ENCODE measurements at places on chromosomes 5 and 9. TPM values are rescaled to one million over a fixed set of nuclear protein-coding genes. Genes with fewer than 3 reads are reported as not detected.

GRCh38 chr5:84202136-84202535 lies 182.5 kb downstream of the EDIL3 start:
- DNase-seq = no peak

- no peak for DNase-seq
Observed at GRCh38 chr9:92747459-92748232, 17.0 kb downstream of the BICD2 start.

- no peak for DNase-seq
Observed at GRCh38 chr5:8505196-8505595, 636.2 kb downstream of the MTRR start.

- no peak for DNase-seq
Observed at GRCh38 chr9:126959336-126959735, 44.8 kb downstream of the RALGPS1 start.

The PCDHGA8 gene
- 0.29 TPM for polyA plus RNA-seq

The NINJ1 gene
- 40.2 TPM for polyA plus RNA-seq

DNA sequence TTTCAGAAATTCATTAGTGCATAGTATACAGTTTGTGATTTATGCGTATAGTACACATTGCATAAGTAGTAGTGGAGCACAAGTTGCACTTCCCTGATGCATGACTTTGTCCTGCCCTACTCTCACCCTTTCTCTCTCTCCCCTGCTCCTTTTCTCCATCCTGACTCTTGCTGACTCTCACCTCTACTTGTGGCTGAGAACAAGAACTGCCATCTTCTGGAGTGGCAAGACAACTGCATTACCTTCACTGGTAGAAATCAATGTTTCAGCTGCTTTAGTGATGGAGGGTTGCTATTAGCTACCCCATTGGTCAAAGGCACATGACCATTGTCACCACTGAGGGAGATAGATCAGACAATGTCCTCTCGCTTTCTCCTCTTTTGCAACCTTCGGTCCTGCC lies 26.9 kb downstream of the SPEF2 start:
- DNase-seq = no peak

DNA sequence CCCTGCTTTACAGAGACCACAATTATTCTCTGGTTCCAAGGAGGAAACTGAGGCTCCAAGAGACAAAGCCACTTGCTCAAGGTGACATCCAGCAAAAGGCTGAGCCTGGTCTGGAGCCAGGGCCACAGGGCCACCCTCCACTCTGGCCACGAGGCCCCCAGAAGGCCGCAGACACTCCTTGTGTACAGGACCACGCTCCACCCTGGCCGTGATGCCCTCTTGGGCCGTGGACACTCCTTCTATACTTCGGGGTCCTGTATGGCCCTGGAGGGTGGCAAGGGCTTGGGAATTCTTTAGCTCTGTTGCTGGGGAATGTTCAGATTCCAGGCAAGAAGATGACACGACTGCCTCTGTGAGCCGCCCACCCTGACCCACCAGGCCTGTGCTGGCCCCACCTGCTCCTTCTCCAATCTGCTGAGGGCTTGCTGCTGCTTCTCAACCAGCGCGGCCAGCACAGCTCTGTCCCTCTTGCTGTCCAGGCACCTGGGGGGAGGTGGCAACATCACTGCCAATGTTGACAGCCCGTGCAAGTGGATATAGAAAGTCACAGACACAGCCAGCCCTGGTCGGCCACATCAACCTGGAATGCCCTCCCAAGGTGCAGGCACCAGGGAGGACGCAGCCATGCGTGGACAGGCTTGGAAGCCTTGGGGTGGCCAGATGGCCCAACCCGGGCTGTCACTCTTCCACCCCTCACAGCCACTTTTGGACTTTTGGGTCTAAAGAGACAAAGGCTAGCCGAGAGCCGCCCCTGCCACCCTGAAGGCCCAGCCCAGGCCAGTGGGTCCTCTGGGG lies 20.1 kb upstream of the QSOX2 start:
- no peak for DNase-seq

DNA sequence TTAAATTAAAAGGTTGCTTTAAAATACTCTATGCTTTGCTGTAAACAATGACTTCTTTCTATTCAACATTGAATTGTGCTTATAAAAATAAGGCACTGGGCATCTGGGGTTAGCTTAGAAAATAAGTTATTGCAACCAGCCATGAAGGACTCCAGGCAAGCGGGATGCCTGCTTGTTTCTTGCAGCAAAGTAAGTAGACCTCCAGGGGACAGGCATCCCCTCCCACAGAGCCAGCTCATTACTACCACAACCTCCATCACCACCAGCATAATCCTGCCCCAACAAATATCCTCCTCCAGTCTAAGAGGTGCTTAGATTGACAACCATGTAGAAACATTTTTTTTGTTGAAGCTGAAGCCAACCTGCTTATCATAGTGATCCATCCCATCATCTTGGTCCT lies 190.4 kb downstream of the TARS1 start:
- no peak for DNase-seq

DNA sequence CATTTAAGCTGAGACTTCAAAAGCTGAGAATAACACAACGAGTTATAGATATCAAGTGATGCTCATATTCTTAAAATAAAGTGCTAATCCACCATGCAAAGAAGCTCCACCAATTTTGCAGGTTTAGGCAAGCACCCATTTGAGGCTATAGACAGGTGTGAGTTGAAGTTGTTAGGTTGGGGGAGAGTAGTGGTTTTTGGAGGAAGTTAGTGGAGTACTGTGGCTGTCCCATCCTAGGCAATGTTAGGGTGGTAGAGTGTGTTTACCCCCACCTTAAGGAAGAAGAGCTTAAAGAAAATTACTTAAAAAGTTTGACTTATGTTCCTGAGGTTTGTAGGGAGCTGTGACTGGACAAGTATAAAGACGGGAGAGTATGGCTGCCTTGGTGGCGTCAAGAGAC lies 98.9 kb upstream of the MAN2A1 start:
- DNase-seq = no peak

DNA sequence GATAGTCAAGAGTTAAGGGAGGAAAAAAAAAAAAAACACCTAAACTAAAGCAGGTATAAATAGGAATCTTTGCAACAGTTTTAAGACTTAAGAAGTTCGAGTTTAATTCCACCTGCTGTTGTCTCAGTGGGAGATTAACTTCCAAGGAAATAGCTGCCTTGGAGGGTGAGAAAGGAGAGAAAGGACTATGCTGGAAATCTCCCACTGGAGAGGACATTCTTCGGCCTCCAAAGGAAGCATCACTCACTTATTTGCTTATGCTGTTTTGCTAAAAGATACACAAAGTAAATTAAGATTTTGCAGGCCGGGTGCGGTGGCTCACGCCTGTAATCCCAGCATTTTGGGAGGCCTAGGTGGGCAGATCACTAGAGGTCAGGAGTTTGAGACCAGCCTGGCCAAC lies 317.9 kb upstream of the MPDZ start:
- no peak for DNase-seq

DNA sequence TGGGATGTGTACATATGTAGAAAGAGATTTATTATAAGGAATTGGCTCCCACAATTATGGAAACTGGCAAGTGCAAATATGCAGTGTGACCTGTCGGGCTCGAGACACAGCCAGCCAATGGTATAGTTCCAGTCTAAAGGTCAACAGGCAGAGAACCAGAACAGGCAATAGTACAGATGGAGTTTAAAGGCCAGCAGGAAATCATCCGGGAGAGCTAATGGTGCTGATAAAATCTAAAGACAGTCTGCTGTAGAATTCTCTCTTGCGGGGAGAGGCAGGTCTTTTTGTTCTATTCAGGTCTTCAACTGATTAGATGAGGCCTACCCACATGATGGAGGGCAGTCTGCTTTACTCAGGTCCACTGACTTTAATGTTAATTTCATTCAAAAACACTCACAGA lies 21.8 kb downstream of the ANKRD31 start:
- DNase-seq = no peak

DNA sequence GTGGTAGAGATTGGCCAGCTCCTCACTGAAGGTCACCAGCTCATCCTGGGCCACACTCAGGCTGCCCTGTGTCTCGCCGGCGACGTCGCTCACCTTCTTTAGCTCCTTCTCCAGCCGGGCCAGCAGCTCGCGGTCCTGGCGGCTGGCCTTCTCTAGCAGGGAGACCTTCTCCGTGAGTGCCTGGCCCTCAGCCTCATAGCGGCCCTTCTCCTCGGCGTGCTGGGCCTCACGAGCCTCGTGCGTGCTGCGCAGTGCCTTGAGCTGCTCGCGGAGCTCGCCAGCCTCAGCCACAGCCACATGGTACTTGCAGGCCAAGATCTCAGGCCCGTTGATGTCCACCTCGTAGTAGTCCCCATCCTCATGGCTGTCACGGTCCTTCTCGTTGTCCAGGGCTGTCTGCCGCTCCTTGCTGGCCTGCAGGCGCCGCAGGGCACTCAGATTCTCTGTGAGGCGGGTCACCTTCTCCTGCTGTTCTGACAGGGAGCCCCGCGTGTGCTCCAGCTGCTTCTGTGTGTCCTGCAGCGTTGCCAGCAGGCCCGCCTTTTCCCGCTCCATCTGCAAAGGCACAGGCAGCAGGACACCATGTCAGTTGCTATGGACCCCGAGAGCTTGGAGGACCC lies 45.5 kb downstream of the BICD2 start:
- no peak for DNase-seq

The FAM151B gene
- 2.3 TPM for polyA plus RNA-seq

The OTP gene
- polyA plus RNA-seq = not detected

DNA sequence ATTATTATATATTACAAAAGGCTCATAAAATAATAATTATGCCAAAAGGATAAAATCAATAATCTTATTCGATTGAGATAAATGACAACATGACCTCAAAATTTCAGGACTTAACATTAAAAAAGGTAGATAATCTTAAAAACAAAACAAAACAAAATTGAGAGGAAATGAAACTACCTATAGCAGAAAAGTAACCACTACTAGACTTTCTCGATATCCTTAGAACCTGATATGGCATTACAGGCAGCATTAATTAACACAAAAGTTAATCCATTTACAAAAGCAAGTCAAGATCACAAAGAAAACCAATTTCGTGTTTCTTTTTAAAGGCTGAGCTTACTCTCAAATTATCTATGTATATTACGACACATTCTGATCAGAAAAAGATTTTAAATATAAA lies 29.9 kb downstream of the TMEM161B start:
- no peak for DNase-seq

DNA sequence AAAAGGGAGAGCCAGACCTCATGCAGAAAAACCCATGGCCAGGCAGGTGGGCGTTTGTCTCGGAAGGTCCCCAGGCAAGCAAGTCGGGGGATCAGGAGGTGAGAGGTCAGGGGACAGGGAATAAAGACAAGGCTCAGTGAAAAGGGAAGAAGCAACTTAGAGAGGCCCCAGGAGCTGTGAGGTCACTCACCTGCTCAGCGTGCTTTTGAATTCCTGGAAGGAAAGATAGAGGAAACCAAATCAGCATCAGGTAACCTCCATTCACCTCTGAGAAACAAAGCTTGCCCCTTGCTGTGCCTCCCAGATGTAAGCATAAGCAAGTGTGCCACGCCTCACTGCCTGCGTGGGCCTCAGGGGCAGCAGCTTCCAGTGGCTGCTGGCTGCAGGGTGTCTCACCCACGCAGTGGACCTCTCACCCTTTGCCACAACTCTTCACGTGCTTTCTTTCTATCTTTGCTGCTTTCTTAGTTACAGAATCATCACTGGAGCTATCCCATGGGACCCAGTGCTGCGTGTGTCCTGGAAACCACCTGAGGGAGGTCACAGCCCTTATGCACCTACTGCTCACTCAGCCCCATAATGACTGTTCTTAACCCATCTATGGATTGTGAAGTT lies 6.0 kb downstream of the TRIM7 start:
- DNase-seq = no peak

- no peak for DNase-seq
Observed at GRCh38 chr5:150485693-150486401, 22.1 kb upstream of the NDST1 start.

The ARHGEF28 gene
- polyA plus RNA-seq = 53.2 TPM

DNA sequence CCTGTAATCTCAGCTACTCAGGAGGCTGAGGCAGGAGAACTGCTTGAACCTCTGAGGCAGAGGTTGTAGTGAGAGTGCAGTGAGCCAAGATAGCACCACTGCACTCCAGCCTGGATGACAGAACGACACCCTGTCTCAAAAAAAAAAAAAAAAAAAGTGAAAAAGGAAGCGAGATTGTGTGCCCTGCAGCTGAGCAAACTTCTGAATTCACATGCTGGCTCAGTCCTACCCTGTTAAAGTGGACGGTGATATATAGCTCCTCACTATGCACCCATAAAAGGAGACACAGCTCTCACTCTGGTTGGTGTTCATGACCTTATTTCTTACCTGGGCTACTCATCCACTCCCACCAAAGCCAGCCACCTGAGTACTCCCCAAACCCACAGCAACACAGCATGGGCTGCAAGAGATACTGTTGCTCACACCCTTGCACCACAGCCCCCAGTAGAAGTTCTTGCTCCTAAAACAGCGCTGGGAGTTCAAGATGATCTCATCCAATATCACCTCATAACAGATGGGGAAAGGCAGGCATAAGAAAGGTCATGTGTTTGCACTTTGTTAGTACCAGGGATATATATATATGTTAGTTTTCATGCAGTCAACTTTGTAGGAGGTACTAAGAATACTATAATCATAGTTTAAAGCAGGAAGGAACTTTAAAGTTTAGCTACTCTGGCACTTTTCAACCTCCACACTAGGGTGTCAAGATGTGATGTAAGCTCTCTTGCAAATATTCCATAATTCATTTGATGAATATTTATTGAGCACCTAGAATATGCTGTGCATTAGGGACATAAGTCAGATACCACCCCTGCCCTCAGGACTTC lies 4.0 kb downstream of the TTLL11 start:
- no peak for DNase-seq

The DMRT2 gene
- polyA plus RNA-seq = 3.2 TPM

- no peak for DNase-seq
Observed at GRCh38 chr5:128537221-128537999, 635 bp downstream of the FBN2 start.

DNA sequence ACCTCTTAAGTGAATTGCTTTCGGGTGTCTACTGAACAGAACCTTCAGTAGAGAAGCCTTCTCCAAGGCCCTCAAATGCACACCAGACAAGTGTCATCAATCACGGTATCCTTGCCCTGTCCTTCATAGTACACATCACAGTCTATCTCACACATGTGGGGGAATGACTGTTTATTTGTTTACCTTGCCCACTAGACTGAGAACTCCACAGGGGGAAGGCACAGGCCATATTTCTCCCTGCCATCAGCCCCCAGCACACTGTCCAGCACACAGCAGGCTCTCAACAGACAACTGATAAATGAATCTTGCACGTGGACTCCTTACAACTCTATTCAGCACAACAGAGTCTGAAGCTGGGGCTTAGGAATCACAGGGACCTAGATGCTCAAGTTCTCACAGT lies 128.5 kb downstream of the MED27 start:
- DNase-seq = no peak

The ETF1 gene
- 75.5 TPM for polyA plus RNA-seq

DNA sequence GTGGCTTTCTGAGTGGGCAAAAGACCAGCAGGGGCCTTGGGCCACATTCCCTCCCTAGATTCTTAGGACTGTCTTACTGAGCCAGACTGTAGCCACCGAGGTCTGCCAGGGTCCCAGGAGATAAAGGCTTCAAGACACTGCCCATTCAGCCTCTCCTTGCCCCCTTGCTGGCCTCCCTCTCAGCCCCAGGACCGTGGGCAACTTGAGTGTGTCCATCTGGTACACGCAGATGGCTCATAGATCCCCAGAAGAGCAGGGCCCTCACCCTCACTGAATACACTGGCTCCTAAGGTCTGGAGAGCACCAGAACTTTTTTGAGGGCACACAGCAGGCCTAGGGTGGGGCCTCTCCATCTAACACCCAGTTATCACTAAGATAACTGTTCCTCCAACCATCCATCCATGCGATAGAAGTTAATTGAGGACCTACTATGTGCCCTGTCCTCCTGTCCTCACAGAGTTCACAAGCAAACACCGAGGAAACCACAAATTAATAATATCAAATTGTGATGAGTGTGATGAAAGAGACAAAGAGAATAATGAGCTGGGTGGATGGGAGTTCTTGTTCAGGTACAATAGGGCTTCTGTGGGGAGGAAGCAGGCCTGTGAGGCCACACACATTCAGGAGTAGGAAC lies 4.9 kb upstream of the PDGFRB start:
- DNase-seq = no peak

Data from right renal cortex interstitium (tissue), 3 donors.